ENCODE measurements at places on chromosomes 16 and 17.

- no peak for DNase-seq
These were observed 22.9 kb upstream of the LITAF start for GRCh38 chr16:11609474-11610120.

- peak; percentile 84 for DNase-seq
These were observed 8.2 kb downstream of the SYNGR2 start for GRCh38 chr17:78176548-78177025.

GRCh38 chr16:56336711-56337110, 88.6 kb downstream of the AMFR start:
- no peak for DNase-seq

- DNase-seq = peak; percentile 45
These were observed 2.2 kb downstream of the LDHD start for GRCh38 chr16:75114179-75114945.

DNA sequence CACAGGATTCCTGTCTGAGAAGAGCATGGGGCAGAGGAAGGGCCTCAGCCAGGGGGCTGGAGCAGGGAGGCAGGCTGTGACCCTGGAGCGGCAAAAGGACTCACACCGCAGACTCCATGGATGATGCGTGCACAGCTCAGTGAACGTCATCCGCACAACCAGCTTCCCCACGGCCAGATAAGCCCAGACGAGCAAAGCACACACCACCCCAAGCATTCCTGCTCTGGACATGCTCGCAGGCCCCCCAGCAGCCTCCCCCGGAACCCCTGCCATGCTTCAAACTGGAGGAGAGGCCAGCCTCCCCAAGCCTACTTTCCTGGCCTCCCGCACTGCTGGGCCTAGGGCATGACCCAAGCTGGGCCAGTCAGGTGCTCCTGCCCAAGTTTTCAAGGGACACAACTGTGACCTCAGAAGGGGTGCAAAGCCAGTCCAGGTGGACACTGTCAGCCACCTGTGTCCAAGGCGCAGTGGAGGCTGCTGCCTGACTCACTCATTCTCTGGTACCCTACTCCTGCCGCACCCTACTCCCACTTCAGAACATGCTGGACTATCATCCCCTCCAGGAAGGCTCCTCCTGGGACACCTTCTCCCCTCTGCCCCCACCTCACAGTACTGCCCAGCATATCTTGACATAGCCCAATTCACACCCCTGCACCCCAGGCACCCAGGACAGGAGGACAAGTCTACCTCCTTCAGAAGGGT, 4.8 kb downstream of the BCAR1 start:
- no peak for DNase-seq

- no peak for DNase-seq
These were observed 3.8 kb downstream of the ERCC4 start for GRCh38 chr16:13923703-13924298.

DNA sequence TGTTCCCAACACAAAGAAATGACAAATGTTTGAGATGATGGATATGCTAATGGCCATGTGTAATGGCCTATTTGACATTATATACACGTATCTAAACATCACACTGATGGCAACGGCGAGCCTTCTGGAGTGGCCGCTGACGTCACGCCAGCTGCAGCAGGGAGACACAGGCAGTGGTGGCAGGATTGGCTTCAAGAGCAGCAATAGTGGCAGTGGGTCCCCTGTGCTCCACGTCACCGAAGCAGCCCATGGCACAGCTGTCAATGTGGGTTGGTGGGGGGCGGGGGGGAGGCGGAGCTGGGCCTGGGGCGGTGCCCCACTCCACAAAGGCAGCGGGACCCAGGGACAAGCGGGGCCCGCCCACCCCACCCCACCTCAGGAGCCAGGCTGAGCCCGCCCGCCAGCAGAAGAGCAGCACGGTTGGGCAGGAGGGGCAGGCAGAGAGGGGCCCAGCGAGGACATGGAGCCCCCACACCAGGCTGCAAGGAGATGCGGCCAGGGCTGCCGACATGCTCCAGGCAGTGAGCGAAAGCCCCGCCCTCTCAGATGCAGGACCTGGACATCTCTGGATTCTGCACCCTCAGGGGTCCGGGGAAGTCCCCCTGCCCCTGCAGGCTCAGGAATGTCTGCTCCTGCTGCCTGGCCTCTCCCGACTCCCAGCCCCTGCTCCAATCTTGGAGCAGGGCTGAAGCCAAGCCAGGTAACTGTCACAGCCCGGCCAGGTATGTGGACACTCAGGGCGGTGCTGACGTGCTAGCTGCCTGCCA, 64.6 kb downstream of the USP32 start:
- DNase-seq = peak; percentile 90

GRCh38 chr17:42098730-42099399, 592 bp upstream of the ZNF385C start:
- no peak for DNase-seq

DNA sequence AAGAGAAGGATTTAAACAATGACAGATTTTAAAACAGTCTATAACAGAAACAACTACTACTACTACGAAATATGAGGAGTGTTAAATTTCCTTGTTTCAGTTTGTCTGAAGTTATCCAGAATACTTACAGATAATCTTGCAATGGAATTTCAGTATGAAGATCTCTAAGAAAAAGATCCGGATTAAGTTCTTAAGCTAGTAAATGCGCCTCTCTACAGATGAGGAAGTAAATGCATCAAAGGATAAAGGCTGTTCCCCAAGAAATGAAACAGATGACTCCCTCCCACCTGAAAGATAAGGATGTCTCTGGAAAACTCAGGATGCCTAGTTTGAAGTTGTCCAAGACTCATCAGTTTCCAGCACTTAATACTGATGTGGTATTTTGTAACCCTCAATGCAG, 105.1 kb downstream of the PARN start:
- DNase-seq = no peak

GRCh38 chr16:88511906-88512305, 58.3 kb upstream of the ZC3H18 start:
- no peak for DNase-seq

DNA sequence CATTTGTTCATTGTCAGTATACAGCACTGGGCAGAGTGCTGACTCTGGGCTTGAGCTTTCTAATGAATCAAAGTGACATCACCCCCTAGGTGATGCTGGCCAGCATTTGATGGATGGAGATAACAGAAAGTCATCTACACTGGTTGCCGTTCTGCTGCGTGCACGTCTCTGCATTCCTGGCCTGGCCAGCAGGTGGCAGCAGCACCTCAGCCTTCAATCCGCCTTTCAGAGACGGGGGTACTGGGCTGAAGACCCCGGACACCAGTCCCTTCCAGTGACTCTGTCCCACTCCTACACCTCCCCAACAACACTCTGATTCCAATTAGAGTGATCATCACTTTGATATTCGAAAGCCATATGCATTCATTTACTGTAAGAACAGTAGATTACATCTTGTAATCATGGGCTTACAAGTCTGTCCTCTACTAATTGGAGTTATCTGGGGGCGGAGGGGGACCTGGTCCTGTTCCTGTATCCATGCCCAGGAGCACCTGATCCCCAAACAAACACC, 6.0 kb downstream of the CPSF4L start:
- DNase-seq = peak; percentile 89

DNA sequence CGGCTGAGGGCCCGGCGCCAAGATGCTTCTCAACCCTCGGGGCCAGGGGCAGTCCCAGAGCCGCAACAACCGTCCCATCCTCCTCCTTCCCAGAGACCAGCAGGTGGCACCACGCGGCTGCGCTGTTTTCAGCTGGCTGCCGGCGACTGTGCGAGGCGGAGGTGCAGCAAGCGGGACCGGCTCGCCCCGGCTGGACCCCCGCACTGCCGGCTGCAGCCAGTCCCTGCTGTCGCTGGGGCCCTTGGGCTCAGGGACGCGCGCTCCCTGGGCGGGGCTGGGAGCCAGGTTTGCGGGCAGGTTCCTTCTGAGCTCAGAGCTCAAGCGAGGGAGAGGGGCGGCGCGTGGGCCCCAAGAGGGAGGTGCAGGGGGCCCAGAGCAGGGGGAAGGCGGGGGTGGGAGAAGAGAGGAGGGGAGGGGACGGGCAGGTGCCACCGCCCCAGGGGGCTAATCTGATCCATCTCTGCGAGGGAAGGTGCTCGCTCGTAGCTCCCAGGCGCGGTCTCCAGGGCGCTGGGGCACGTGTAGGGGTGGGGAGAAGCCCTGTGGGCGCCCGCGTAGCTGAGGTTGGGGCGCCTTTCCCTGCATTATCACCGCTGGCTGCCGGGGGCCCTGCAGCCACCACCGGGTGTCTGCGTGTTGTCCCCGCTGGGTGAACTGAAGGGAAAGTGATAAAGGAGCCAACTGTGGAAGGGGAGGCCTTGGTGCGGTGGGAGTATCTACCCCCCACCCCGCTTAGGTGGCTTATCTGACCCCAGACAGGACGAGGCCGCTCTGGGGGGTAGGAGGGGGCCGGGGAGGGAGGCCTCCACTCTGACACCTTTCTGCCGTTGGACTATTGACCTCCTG, 24.2 kb downstream of the STAT5A start:
- DNase-seq = peak; percentile 94

GRCh38 chr17:4204190-4204589, 59.6 kb downstream of the ANKFY1 start:
- no peak for DNase-seq

- no peak for DNase-seq
These were observed 36.9 kb downstream of the SNTB2 start for GRCh38 chr16:69223882-69224281.

DNA sequence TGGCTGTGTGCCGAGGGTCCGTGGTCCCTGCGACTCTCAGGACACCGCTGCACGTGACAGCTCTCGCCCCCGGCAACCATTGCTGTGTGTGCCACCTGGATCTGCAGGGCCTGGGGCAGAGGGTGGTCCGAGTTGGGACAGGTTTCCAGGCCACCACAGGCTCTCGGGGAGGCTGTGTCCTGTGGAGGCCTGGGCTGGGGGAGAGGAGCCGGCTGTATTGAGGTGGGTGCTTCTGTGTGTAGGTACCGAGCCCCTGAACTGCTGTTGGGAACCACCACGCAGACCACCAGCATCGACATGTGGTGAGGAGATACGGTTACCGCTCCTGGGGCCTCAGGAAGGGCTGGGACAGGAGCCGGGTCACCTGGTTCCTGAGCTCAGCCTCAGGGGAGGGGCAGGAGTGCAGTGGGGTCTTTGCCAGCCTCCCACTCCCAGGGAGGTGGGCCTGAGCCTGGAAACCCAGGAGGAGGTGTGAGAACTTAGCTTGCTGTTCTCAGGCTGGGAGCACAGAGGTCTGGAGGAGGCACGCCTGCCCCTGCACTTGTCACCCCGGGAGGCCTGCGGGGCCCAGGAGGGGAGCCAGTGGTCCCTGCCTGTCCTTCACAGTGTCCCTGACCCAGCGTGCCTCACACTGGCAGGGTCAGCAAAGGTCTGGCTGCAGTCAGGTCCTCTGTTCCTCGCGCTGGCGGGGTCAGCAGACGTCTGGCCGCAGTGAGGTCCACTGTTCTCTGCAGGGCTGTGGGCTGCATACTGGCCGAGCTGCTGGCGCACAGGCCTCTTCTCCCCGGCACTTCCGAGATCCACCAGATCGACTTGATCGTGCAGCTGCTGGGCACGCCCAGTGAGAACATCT, 7.3 kb downstream of the SPATA2L start:
- DNase-seq = no peak
